ENCODE measurements at places on chromosomes 16 and 17.

- DNase-seq: no peak
These were observed 107.3 kb downstream of the CMIP start for GRCh38 chr16:81551821-81552304.

GRCh38 chr16:67089101-67089500 lies 20.6 kb upstream of the PHAF1 start:
- DNase-seq: no peak

DNA sequence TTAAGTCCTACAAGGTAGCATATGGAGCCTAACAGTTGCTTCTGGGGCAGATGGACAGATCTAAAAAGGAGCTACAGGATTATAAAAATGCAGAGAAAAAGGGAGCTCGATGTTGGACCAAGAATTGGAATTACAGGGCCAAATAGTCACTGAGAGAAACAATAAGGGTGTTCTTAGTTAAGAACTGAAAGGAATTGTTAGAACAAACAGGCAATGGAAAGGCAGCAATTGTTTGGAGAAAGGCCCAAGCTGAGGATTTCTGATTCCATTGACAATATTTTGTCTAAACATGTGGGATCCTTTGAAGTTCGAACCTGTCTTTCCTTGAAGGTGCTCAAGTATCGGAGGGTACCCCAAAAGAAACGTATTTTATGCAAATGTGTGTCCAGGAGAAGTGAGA lies 513.6 kb upstream of the CDH8 start:
- no peak for DNase-seq

GRCh38 chr17:5819396-5819795 lies 235.1 kb upstream of the NLRP1 start:
- DNase-seq: no peak

DNA sequence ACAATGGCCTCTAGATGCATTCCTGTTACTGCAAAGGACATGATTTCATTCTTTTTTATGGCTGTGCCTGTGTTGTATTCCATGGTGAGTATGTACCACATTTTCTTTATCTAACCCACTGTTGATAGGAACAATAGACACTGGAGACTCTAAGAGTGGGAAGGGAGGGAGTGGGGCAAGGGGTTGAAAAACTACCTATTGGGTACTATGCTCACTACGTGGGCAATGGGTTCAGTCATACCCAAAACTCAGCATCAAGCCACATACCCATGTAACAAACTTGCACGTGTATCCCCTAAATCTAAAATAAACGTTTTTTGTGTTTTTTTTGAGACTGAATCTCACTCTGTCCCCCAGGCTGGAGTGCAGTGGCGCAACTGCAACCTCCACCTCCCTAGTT lies 47.1 kb upstream of the SCNN1B start:
- no peak for DNase-seq

DNA sequence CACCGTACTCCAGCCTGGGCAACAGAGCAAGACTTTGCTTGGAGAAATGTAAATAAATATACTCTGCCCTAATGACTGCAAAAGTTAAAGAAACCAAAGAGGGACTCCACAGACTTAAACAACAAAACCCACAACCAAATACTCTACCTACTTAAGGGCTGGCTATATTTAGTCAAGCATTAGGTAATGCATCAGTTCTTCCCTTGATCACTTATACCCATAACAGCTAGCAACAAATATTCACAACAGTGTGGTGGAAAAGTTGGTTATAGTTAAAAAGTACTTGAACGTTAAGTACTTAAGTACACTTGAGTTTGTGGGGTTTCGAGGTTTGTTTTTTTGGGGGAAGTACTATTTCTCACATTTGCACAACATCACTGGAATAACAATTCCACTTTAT lies 5.4 kb upstream of the HEXIM2 start:
- no peak for DNase-seq

- DNase-seq: no peak
These were observed 180.2 kb upstream of the CHMP6 start for GRCh38 chr17:80811181-80812105.

- DNase-seq: no peak
These were observed 40.3 kb upstream of the TOB1 start for GRCh38 chr17:50906443-50906842.

- DNase-seq: no peak
These were observed 3.8 kb downstream of the DDX19B start for GRCh38 chr16:70302745-70303144.

DNA sequence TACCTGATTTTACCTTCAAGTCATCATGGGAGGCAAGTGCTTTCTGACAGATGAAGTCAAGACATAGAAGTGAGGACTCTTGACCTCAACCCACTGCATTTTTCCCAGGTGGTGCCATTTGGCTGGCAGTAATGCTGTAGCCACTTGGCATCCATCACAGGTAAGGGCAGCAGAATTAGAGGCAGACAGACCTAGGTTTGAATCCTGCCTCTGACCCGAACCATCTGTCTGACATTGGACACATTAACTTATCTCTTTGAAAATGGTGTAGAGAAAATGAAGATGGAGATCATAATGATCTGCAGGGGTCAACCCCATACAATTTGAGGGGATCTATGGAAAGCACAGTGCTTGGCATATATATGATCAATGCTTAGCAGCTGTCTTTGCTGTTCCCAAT lies 505.5 kb downstream of the NPIPA7 start:
- no peak for DNase-seq

DNA sequence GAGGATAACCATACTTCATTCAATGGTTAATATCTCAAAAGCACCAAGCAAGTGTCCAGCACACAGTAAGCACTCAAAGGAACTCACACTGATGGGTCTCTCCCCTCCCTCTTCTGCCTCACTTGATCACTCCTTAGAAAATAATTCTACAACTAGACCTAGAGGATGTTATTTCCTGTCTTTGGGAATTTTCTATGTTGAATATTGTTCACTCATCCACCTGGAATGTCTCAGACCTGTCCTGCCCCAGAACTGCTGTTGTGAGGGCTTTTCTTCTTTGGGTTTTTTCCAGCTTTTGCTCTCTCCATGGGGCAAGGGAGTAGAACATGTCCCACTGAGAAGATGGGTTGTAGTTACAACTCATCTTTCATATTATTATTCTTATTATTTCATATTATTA lies 25.3 kb downstream of the NXPH3 start:
- DNase-seq: no peak

- DNase-seq: no peak
These were observed 35.5 kb upstream of the NOL11 start for GRCh38 chr17:67682196-67682595.

- DNase-seq: no peak
These were observed 63.0 kb downstream of the PGS1 start for GRCh38 chr17:78441271-78441971.
